ENCODE measurements at places on chromosomes 5 and 9.
A peak's percentile ranks its signal among the peaks of the same experiment; 100 is the strongest.

DNA sequence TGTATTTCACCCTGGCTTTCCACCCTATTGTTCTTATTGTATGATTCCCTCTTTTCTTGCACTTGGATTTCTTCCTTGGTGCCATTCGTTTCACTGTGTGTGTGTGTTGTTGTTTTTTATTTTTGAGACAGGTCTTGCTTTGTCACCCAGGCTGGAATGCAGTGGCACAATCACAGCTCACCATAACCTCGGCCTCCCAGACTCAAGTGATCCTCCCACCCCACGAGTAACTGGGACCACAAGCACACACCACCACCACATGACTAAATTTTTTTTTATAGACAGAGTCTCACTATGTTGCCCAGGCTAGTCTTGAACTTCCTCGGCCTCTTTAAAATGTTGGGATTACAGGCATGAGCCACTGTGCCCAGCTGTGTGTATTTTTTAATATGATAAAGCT, 72.0 kb downstream of the MLLT3 start:
- no peak for DNase-seq

DNA sequence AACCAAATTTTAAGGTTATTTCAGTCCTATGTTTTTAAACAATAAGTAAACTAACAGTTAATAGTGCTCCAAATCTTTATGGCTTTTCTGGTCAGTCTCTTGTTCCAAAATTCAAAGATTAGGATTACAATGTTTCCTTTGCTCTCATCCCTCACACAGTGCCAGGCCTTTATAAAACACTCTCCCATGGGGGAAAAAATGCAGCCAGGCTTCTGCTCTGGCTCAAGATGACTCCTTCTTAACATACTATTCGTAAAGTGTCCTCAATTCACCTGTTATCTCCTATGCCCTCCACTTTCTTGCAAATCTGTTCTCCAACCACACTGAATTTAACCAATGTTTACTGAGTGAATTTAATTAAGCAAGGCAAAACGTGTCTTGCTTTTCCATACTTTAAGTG, 1.4 kb downstream of the CEP120 start:
- DNase-seq: no peak

- DNase-seq: peak; percentile 11
Observed at GRCh38 chr9:132055756-132056155, 23.9 kb downstream of the MED27 start.

DNA sequence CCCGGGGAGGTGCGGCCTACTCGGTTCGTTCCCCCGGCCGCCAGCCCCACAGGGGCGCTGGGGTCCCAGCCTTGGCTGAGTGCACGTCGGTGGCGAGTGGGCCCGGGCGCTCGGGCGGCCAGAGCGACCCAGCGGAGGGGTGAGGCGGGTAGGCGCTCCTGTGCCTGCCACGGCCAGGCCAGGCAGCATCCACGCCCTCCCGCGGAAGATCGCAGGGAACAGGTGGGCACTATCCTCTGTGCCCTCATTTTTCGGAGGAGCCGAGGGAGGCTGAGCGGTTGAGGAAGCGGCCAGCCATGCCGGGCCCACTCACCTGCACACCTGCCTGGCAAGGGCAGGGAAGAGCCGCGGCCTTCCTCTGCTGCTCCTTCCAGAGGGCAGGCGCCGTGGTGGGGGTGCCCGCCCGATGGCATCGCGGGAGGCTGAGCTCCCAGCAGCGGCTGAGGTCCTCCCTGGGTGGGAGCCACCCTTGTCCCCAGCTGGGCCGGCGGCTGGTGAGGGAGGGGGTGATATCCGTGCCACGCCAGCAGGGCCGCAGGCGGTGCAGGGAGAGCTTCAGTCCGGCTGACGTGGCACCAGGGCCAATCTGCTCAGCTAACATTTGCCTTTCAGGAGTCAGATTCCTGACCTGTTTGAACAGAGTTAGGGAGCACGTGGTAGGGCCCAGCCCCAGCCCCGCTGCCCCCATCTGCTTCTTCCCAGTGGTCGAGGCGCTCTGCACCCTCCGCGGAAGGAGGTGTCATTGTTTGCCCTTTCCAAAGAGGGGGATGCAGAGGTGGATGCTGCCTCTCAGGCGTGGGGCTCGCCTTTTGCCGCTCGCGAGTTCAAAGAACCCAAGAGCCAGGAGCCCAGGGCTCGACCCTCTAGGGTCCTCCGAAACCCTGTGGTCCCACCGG, 1.6 kb upstream of the SEC16A start:
- DNase-seq: no peak

GRCh38 chr5:82419559-82420332, 141.6 kb upstream of the RPS23 start:
- DNase-seq: no peak

DNA sequence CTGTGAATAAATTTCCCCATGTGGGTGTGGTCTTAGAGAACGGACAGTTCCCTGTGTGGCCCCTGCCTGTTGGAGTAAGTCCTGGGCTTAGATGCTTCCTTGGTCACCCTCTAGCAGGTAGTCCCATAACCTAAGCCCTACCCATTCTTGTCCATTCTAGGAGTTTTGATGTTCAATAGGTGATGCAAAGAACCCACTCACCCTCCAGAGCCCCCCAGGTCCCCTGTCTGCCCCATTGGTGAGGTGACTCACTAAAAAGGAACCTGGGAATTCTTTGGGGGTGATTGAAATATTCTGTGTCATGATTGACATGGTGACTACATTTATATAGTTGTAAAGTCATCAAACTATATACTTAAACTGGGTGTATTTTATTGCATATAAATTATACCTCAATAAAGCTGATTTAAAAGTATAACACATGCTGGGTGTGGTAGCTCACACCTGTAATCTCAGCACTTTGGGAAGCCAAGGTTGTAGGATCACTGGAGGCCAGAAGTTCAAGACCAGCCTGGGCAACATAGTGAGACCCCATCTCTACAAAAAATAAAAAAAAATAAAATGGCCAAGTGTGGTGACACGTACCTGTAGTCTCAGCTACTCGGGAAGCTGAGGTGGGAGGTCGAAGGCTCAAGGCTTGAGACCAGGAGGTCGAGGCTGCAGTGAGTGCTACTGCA, 20.8 kb upstream of the GTF3C5 start:
- no peak for DNase-seq

DNA sequence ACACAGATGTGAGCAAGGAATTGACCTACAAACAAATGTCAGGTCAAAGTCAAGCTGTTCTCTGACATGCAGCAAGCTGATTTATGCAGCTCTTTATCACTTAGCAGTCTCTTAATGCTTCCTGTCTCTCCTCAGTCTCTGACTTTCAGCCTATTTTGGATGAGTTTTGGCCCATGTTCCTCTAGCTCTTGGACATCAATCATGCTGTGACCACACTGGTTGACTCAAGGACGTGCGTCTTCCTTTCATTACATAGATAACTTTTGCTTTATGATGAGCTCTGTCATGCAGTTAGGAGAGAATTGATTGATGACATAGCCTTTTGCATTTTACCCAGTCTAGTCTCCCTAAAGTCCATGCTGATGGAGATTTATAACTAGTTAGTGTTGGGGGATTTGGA, 9.4 kb upstream of the REEP5 start:
- no peak for DNase-seq

- no peak for DNase-seq
Observed at GRCh38 chr5:118776755-118777154, 211.6 kb downstream of the DTWD2 start.

GRCh38 chr5:66892716-66893115, 296.5 kb downstream of the MAST4 start:
- DNase-seq: no peak

GRCh38 chr5:154473581-154474283, 4.3 kb downstream of the HAND1 start:
- DNase-seq: no peak

GRCh38 chr9:16704116-16705110, 166.1 kb downstream of the BNC2 start:
- DNase-seq: no peak

GRCh38 chr5:62138607-62139006, 167.4 kb upstream of the KIF2A start:
- DNase-seq: no peak

DNA sequence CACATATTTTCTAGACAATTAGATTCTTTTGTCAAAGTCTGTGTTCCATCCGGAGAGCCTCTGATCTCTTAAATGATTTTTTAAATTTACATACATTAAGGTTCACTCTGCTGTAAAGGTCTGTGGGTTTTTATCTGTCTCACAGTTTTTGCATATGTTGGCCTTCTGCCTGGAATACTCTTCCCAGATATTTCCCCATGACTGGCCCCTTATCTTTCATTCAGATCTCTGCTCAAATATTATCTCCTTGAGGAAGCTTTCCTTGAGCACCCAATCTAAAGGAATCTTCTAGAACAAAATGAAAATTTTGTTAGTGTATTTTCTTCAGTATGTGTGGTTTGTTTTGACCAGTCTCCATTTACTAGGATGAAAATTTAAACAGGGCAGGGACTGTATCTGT, 26.3 kb downstream of the FAF2 start:
- no peak for DNase-seq

DNA sequence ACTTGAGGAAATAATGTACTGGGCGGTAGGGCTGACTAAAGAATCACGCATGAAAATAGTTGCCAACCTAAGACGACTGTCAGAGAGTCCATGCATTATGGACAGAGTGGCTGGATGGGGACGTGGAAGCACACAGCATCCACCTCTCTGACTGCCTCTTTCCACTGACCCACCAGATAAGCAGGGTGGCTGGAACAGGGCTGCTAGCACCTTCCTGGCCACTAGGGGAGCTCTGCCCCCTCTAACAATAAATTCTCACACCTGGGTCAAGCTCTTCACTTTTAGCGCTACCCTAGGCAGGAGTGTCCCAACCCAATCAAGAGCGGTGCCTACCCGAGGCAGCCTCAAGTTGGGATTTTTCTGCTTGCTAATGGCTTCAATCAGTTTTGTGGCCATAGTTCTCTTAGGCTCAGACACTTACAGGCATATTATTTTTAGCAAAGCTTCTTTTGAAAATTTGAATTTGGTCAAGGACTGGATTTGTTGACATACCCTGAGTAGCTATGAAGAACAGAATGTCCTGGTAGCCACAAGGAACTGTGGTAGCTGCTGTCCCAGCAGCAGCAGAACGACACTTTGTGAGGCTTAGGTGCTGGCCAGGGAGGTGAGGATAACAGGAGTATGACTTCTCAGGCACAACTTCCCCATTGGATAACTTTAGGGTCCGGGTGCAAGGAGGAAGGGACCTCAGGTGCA, 6.9 kb upstream of the TPM2 start:
- peak; percentile 36 for DNase-seq

GRCh38 chr5:132003982-132004381, 7.5 kb downstream of the ACSL6 start:
- no peak for DNase-seq

- no peak for DNase-seq
Observed at GRCh38 chr5:106600803-106601202, 1069.9 kb downstream of the EFNA5 start.

- DNase-seq: no peak
Observed at GRCh38 chr5:133108481-133108921, 56.7 kb downstream of the HSPA4 start.

DNA sequence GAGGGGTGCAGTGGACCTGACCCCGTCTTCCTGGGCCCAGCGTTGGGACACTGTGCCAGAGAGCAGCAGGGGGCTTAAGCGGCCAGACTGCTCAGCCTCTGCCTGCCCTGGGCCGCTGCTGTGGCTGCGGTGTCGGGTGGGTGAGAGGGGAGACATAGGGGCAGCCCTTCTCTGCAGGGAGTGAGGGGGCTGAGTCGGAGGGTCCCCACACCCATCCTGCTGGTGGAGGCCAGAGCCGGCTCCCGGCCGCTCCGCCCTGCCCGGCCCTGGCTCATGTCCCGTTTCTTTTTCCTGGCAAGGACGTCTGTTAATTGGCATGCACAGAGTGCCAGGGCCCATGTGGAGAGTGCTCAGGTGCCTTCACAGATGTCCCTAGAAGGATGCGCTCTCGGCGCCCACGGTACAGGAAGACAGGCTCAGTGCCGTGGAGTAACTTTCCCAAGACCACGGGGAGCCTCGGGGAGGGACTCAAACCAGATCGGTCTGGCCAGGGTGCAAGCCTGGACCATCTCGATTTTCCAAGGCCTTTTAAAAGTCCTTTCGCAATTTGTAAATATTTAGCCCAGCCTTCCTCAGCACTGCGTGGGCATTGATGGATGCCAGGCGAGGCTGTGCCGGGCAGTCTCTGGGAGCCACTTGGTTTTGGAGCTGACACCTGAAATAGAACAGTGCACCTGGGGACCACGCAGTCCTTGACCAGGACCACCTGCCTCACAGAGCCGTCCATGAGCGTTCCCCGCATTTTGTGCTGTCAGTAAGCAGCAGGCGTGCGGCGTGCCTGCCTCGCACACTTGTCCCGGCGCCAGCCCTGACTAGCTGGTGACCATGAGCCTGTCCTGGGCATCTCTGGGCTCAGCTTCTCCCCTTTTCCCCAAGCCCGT, 60.9 kb downstream of the RXRA start:
- DNase-seq: no peak

DNA sequence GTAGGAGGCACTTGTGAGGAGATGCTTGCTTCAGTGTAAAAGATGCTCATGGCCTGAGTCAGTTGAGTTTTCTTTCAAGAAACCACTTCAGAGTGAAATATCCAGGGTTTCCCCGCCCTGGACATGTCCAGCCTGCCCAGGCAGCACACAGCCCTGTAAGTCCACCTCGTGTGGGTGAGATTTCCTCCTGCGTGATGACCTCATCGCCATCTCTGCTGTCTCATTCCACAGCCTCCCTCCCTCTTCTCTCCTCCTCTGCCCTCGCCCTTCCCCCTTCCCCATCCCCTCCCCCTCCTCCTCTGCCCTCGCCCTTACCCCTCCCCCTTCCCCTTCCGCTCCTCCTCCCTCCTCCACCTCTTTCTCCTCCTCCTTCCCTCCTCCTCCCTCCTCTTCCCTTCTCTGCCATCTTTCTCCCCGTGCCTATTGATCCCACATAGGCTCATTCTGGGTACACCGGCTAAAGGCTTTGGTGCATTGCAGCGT, 34.0 kb upstream of the NCS1 start:
- DNase-seq: no peak

- no peak for DNase-seq
Observed at GRCh38 chr5:139764886-139765408, 30.7 kb upstream of the PSD2 start.

DNA sequence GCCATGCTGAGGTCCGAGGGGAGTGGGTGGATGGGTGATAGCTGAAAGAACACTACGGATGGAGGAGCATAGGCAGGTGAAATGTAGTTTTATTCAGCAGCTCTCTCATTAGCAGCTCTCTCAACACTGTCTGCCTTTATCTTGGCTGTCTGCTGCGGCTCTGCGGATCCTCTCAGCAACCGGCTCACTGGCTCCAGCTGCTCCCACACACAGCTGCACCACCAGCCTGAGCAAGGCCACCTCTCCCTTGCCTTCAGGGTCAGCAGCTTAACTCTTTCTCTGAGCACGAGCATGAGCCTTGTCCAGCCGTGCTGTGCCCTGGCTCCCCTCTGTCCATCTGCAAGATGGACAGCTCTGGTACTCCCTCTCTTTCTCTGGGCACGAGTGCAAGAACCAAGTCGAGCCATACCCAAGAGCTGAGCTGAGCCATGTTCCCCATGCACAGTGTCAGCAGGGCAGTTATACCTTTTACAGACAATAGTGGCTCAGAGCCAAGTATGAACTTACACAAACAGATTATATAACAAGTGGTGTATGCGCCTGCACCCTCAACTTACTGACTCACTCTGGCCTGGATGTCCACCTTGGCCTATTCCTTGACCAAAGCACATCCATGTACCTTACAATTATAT, 108.5 kb downstream of the MACIR start:
- no peak for DNase-seq

GRCh38 chr5:71887680-71888079, 168.6 kb downstream of the CARTPT start:
- no peak for DNase-seq

- no peak for DNase-seq
Observed at GRCh38 chr5:166581826-166582225, 1709.6 kb upstream of the WWC1 start.

- peak; percentile 0 for DNase-seq
Observed at GRCh38 chr5:130720355-130720754, 444.7 kb downstream of the HINT1 start.
